Stimulated activated CD8-positive, alpha-beta memory T cell treated with anti-CD3 and anti-CD28 coated beads, Interleukin-7, amount 100 ng/mL, for 48 hours (primary cell): ENCODE measurements at places on chromosomes 11 and 22.
A peak's percentile ranks its signal among the peaks of the same experiment; 100 is the strongest.

DNA sequence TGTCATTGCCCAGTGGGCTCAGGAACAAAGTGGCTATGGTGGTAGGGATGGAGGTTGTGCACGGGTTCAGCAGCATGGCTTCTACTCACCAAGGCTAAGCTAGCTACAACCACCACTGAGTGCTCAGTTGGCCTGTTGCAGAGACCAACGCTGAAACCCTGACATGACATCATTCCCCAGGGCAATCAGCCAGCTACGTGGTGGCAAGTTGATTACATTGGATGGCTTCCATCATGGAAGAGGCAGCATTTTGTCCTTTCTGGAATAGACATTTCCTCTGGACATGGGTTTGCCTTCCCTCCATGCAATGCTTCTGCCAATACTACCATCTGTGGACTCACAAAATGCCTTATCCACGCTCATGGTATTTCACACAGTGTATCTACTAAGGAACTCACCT, 634.3 kb downstream of the OPCML start:
- DNase-seq, result no peak

DNA sequence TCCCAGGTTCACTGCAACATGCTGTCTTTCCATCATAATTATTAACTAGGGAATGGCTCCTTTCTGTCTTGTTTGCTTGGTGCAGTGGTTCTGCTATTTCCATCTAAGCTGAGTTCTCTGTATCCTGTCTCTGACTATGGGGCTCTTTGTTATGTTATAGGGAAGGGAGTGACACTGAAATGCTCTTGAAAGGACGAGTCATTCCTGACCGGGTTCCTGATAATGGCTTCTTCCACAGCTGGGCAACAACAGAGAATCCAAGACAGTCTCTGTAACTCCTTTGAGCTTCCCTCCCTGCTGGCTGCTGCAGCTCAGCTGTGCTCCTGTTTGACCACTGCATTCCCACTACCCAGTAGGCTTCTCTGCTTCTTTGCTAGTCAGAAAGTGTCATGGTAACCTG, 24.1 kb downstream of the OR2AT4 start:
- DNase-seq, result no peak

DNA sequence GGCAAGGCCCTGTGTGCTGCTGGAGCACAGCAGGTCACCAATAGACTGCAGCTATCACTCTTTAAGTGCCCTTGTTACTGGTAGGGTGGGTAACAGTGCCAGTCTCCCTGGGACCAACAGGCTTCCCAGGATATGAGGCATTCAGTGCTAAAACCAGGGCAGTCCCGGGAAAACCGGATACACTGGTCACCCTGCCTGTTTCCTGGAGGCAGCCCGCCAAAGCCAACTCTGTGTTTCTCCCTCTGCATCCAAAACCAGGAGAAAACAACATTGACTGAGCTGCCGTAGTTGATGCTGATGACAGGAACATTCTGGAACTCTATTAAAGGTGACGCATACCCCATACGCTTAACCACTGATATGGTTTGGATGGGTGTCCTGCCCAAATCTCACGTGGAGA, 149.1 kb downstream of the SHANK2 start:
- DNase-seq, result no peak

GRCh38 chr22:35383679-35384071, 2.8 kb downstream of the HMOX1 start:
- DNase-seq, result no peak

DNA sequence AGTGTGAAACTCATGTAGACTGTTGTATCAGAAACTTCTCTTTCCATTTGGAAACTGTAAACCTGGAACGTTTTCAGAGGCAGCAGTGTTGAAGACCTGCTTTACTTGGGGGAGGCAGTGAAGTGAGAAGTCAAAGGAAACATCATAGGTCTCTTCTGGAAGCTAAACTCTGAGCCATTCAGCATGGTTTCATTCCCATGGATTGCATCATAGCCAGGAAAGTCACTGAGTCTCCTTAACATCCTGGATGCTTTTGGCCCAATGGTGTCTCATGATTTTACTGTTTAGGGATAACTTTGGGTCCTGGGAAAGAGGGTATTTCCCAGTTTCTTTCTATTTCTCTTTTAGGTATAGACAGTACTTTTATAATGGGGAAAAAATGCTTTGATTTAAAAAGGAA, 153.2 kb upstream of the E2F8 start:
- no peak for DNase-seq

DNA sequence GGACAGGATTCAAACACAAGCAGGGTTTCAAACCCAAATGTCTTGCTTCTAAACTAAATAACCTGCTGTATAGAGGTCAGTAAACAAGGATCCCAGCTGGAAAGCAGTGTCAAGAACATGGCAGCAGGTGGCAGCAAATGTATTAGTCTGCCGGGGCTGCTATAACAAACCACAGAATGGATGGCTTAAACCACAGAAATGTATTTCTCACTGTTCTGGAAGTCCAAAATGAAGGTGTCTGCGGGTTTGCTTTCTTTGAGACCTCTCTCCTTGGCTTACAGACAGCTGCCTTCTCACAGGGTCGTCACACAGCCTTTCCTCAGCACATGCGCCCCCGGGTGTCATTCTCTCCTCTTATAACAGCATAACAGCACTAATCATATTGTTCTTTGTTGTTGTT, 65.1 kb upstream of the LRRC55 start:
- DNase-seq, result no peak

DNA sequence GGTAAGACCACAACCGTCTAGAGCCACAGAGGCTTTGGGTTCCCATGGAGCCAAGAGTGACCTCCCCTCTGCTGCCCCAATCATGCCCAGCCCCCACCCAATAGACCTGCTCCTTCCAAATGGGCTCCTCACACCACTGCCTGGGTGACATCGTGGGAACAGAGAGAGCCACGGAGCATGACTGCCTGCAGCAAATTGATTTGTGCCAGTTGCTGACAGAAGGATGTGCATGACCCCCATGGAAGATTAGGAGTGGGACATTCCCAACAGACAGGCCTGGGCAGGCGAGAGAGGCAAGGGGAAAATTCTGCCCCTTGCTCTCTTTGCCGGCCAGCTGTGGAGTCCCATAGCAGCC, 88.5 kb downstream of the TENM4 start:
- no peak for DNase-seq

GRCh38 chr22:20777420-20778177, 3.7 kb downstream of the SERPIND1 start:
- no peak for DNase-seq

DNA sequence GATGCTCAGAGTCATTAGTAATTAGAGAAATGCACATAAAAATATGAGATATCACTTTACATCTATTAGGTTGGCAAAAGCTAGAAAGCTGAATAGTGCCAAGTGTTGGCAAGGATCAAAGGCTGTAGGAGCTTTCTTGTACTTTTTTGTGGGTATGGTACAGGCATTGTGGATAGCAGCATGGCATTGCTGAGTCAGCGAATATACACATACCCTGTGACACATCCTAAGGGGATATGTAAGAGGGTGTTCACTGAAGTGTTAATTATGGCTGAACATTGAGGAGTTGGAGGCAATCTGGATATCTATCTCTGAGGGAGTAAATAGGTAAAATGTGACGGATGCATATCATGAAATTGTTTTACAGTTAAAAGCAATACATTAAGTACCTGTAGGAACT, 27.0 kb upstream of the IL18BP start:
- DNase-seq, result no peak

DNA sequence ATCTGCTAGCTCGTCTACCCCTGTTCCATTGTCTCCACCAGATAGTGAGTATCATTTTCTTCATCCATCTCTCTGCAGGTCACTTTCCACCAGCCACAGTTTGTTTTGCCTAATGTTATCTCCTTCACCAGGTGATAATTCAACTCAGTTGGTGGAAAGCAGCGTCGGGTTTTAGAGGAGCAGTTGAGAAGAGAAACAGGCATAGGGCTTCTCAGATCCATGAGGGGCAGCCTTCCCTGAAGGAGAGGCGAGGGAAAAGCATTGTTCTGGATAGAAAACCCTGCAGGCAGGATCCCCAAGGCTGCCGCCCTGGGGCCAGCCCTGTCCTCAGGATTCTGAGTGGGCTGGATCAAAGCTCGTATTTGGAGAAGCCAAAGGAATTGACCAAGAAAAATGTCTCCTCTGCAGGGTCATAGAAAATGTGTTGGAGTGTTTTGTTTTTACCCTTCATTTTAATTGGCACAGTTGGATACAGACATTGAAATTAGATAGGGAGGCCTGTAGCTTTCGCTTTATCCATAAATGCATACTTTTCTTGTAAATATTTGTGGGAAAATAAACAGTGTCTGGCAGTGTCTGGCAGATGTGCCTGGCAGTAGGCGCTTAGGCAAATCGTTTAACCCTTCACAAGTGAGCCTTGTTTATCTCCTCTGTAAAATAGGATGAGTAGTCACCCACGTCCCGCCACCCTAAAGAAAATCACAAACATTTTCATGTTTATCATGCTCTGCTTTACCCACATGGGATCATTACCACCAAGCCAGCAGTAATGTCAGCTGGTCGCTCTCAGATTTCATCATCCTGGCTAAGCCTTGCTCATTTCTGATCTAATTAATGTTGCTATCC, 73.4 kb upstream of the TTC12 start:
- DNase-seq, result no peak

- peak; percentile 54 for DNase-seq
Observed at GRCh38 chr11:60915248-60915914, 1.4 kb downstream of the TMEM109 start.

DNA sequence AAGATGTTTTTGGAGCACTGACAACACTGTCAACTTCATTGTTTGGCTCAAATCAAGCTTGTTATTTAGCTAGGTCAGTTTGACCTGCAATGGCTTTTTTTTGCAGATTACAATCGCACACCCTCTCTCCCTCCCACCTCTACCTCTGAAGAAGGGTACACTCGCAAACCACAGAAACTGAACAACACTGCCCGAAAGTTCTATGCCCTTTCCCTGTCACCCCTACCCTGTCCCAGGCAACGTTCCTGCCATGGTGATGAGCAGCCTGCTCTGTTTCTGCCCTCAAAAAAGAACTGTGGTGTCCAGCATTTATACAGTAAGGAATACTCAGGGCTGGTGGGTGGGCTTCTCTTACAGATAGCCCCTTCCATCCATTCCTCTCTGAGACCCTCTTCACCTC, 33.7 kb downstream of the SC5D start:
- no peak for DNase-seq

- DNase-seq, result no peak
Observed at GRCh38 chr22:27317096-27317495, 484.5 kb downstream of the MN1 start.

DNA sequence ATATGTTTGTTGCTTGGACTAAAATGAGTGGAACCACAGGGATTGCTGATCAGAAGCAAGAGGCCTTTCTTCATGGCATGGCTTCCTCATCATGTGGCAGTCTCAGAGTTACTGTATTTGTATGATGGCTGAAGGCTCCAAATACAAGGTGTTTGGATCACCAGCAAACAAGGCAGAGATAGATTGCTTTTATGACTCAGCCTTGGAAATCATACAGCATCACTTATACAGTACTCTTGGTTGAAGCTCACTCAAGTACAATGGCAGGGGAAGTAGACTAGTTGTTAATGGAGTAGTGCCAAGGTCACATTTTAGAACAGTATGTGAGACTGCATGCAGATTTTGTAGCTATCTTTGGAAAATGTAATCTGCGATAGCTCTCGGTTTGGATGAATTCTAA, 16.6 kb downstream of the CAPRIN1 start:
- DNase-seq, result no peak

DNA sequence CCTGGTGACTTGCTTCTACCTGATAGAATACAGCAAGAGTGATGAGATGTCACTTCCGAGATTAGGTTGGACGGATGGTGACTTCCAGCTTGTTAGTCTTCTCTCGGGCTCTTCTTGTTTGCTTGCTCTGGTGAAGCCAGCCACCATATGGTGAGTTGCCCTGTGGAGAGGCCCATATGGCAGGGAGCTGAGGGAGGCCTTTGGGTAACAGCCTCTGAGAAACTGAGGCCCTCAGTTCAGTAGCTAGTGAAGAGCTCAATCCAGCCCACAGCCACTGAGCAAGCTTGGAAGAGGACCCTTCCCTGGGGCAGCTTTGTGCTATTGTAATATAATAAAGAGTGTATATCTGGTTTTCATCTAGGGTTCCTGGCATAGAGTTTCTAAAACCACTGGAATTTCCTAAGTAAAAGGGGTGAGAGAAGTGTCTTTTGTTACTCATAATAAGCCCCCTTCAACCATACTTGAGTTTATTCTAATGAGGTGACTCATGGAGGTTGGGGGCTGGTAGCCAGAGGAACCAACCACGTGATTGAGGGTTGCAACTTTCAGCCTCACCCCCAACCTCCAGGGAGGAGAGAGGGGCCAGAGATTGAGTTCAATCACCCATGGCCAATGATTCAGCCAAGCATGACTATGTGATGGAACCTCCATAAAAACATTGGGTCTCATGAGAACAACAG, 8.0 kb upstream of the TPCN2 start:
- DNase-seq, result no peak

- peak; percentile 20 for DNase-seq
Observed at GRCh38 chr11:66068923-66069714, 953 bp upstream of the PACS1 start.

- DNase-seq, result no peak
Observed at GRCh38 chr22:28259774-28260312, 340.8 kb upstream of the PITPNB start.

GRCh38 chr11:111062420-111062819, 183.1 kb upstream of the POU2AF2 start:
- DNase-seq, result no peak

DNA sequence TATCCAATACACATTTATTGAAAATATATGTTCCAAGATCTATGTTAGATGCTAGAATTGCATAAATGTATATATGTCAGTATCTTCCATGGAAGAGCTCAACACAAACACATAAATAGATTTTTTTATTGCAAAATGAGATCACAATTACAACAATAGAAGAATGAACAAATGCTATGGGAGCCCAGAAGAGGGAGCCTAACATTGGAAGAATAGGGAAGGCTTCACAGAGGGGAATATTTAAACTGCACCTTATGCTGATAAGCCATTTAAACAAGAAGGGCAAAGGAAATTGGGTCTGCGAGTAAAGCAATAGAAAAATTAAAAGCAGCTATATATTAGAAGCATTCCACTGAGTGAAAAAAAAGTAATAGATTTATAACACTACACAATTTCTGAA, 96.1 kb upstream of the LRRC55 start:
- DNase-seq, result no peak

- DNase-seq, result no peak
Observed at GRCh38 chr22:49271831-49272230, 555.8 kb downstream of the BRD1 start.

GRCh38 chr11:117369534-117369933, 41.9 kb downstream of the CEP164 start:
- DNase-seq, result no peak

DNA sequence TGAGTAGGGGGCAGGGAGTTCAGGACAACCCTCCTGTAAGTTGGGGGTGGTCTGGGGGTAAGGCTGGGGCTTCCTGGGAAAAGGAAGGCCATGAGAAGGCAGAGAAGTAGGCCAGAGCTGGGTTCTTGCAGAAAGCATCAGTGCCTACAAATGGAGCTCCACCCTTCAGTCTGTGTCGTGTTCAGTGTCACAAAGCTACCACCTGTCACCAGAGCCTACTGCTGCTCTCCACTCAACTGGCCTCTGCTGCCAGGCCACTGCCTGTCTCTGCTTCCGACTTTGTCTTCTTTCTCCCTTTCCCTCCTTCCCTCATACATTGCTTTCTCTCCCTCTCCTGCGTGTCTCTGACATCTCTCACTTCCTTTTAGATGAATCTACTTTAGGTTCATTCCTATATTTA, 3.4 kb upstream of the WBP2NL start:
- DNase-seq, result no peak

- DNase-seq, result no peak
Observed at GRCh38 chr11:27926981-27927481, 180.9 kb downstream of the KIF18A start.
